ENCODE measurements at places on chromosomes 3 and 15.
A peak's percentile ranks its signal among the peaks of the same experiment; 100 is the strongest.

DNA sequence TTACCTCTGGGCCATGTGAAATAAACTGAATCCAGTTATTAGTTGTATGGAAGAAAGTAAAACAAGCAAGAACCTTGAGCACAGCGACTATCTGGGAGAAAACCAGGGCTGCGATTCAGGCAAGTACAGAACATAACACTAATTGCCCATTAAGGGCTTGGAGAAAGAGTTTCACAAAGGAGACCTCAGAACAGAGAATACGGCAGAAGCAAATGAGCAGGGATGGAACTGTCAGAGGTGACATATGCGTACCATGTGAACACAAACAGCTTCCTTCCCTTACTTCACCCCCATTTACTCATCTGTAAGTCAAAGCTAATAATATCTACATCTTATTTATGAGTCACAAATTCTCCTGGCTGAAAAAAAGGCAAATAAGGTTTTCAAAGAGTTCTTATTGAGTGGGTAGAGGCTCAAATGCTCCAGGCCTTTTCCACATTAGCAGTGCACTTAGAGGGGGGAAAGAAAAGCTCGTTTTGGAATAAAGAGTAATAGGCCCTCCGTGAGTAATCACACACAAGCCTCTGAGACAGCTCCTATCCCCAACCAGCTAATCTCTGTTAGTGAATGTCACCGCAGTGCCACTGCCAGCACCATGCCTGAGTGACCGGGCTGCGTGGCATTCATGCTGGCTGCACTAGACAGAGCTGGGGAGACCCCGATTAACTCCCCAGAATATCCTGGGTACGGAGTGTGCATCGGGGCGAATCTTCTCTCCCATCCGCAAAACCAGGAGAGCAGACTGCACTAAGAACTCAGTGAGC is 2.6 kb downstream of the PCSK6 start:
- DNase-seq: no peak

- DNase-seq: no peak
Measured at GRCh38 chr3:157614896-157615295, 111.7 kb upstream of the VEPH1 start.

DNA sequence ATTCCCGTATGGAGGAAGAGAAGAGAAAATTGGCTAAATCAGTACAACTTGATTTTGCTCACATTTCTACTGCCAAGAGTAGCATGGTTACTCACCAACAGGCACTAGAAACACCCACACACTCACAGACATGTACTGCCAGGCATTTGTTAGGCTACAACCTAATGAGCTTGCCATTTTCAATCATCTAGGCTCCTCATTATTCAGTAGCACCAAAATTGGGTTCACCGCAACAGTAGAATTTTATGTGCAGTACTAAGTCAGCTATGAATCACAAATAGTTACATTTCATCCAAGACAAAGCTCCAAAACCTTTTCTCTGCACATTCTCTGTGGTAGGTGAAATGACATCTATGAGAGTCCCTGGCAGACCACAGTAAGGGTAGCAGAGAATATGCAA is 15.0 kb upstream of the THUMPD3 start:
- peak; percentile 61 for DNase-seq

GRCh38 chr3:151404316-151404715 is 19.8 kb upstream of the P2RY12 start:
- peak; percentile 73 for DNase-seq

- DNase-seq: peak; percentile 97
Measured at GRCh38 chr3:39146611-39147591, 6.5 kb downstream of the CSRNP1 start.

DNA sequence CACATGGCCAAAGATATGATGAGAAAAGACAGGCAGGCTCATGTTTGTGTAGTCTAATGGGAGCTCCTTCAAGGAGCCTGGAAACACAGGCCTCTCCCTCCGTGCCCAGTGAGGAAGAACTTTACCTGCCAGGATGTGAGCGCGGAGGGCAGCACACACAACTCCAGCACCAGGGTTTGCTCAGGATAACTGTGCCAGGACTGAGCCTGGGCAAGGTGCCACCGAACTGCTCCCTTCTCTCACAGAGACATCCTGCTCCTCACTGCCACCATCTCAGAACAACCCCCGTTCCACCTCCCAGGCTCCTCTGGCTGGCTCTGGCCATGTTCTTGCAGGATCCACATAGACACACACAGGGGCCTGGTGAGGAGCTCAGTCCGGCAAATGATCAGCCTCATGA is 87.4 kb downstream of the NUP210 start:
- no peak for DNase-seq

- peak; percentile 46 for DNase-seq
Measured at GRCh38 chr3:99669879-99670555, 31.6 kb downstream of the COL8A1 start.

- peak; percentile 47 for DNase-seq
Measured at GRCh38 chr3:32405155-32405554, 13.5 kb downstream of the CMTM7 start.

GRCh38 chr3:23795096-23795495 is 10.7 kb upstream of the UBE2E1 start:
- no peak for DNase-seq

GRCh38 chr15:26712335-26712734 is 60.5 kb downstream of the GABRB3 start:
- DNase-seq: no peak

GRCh38 chr3:51708216-51708845 is 1.5 kb downstream of the GRM2 start:
- DNase-seq: no peak

DNA sequence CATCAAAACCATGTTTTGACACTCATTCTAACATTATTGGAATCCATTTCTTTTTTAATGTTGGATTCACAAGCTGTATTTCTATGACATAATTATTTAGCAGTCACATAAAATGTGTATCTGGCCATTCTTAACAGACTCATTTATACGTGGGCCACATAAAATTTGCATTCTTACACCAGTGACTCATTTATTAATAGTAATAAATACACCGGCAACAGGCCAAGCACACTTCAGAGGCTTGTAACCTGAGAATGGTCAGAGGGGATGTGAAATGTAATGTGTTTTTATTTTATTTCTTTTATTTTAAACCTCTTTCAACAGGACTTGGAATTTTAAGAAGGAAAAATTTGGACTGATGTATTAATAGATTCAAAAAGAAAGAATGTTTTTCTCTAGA is 384.9 kb upstream of the RARB start:
- DNase-seq: no peak

- no peak for DNase-seq
Measured at GRCh38 chr15:65978110-65978509, 108.8 kb downstream of the RAB11A start.

DNA sequence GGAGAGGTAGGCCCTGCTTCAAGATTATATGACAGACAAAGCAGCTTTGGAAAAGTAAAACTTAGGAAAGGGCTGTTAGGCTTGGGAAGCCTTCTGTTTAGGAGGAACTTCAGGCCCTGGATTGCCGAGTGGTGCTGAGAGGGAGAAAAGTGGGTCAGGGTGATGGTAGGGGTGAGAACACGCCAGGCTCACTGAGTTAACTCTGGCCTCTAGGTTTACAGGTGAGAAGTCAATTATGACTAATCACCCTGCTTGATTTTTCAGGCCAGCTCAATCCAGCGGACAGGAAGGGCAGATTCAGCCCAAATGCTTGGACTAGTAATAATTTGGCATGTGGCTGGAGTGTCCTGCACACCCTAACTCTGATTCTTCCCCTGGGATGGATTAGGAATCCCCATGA is 365.1 kb upstream of the LMCD1 start:
- DNase-seq: no peak

- no peak for DNase-seq
Measured at GRCh38 chr15:64233299-64233698, 70.5 kb upstream of the PPIB start.

DNA sequence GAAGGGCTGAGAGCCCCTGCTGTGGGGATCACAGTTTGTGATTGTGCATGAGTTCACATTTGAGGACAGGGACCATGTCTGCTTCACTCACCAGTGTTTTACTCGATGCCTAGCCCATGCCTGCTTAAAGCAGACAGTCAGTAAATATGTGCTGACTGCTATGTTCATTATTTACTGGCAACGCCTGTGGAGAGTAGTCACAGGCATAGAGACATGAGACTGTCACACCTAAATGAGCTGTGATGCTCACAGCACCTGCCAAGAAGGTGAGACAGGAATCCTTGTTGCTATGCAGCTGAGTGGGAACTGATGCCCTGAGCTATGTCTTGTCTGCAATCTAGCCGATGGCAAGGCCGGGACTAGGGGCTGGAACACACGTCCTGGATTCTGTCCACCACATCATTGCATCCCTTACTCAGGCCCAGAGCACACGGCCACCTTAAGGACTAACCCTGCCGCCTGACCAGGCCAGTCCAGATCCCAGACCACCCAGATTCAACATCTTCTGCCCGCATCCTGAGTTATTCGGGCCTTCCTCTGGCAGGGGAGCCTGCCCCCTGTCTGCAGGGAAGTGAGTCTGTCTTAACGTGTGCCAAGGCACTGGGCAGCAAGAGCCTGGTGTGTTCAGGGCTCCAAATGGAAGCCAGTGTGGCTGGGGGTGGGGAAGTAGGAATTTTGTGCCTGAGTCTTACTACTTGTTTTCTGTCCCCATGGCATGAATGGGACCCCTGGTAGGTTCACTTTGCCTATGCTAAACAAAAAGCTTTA is 44.8 kb downstream of the FGD5 start:
- DNase-seq: no peak

GRCh38 chr3:54783611-54784010 is 144.2 kb downstream of the LRTM1 start:
- DNase-seq: peak; percentile 0

- no peak for DNase-seq
Measured at GRCh38 chr3:89278302-89279025, 171.0 kb downstream of the EPHA3 start.

DNA sequence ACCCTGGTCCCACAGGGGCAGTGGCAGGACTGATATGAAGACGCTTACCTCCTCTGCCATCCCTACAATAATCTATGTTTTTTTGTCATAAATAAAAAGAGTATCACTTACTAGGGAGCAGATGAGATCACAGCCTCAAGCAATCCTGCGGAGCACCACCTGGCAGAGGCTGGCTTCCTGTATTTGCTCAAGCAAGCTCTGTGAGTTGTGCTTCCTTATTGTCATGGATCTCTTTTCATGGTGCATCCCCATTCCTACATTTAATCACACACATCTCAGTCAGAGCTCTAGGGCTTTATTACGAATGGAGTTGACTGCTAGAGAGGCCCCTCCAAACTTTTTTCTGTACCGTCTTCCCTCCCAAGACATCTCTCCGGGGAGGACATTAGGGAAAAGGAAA is 186.0 kb downstream of the UBE2E2 start:
- DNase-seq: no peak

DNA sequence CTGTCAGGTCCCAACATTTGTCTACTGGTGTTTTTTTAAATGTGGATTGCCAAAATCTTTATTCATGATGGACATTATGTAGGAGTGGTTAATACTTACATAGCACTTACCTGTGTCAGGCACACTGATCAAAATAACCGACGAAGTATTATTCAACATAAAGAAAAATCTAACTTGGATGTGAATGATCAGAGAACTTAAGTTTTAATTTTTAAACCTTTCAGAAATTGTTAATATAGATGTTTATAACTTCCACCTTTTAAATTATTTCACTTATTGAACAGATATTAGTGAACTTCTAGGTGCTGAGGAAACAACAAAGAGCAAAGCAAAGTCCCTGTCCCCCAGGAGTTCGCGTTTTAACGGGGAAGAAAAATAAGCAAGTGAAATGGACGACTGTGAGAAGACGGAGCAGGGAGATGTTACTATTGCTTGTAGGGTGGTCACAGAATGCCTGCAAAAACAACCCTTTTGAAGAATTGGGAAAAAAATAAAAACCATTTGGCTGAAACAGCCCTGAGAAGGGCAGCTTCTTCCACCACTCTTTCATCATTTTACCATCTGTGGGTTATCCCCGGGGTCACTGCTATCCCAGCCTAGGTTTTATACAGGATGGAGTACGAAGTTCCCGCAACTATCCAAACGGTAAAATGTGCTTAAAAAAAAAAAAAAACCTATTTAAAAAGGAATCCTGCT is 915 bp upstream of the APH1B start:
- no peak for DNase-seq

GRCh38 chr15:63296195-63296594 is 18.8 kb downstream of the APH1B start:
- DNase-seq: no peak

- no peak for DNase-seq
Measured at GRCh38 chr3:138916824-138917223, 30.1 kb downstream of the FOXL2 start.

- DNase-seq: peak; percentile 33
Measured at GRCh38 chr3:55826731-55827496, 339.8 kb upstream of the WNT5A start.

DNA sequence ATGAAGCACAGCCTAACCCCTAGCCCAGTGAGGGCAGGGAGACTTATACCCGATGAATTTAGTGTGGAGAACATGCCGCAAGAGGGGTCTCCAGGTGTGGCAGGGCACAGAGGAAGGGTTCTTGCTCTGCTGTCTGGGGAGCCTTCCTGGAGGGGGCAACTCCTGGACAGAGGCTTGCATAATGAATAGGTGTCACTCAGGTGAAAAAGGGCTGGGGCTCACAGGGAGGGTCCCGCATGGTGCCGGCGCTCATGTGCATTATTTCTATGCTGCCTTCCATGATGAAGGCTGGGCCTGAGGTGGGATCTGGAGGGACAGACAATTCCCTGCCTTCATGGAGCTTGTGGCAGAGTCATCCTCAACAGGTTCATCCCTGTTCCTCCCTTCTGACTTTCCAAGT is 51.5 kb downstream of the ITGA11 start:
- DNase-seq: no peak

DNA sequence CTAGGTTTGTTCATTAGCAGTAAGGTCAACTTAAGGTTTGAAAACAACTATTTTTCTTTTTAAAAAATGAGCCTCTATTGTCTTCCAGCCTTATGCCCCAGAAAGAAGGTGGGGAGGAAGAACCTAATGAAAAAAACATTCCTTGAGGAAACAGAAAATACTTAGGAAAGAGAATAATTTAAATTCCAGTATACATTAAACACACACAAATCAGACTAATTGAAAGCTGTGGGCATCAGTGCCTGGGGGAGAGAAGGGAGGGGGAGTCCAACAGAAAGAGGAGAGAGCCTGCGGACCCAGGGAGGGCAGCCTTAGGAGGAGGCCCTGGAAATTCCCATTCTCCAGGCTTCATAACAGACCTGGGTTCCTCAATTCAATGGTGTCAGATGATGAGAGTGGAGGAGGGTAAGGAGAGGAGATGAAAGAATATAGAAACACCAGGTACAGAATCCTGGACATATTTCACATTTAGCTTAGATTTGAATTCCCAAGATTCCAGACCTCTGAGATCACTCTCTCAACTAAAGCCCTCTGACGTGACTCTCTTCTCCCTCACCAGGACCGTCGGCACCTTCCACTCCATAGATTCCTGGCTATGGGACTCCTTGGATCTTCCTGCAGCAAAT is 320.5 kb upstream of the UMPS start:
- DNase-seq: peak; percentile 32

Data from astrocyte of the spinal cord (primary cell).